ENCODE measurements at places on chromosomes 5 and 9.

DNA sequence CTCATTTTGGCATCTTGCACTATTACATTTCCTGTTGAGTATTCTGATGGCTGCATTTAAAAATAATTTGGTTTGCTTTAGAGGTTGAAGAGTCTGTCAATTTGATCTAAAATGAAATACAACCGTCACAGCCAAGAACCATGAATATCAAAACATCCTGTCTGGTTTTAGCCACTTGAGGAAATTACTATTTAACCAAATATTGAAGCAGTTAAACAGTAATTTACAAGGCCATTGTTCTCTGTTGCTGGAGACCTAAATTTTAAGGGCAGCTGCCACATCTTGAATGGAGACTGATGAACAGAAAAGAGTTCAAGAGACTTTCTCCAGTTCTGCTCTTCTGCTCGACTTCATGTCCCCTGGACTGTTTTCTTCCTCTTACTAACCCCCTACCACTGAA is 549.4 kb downstream of the LRRC70 start:
- no peak for DNase-seq

DNA sequence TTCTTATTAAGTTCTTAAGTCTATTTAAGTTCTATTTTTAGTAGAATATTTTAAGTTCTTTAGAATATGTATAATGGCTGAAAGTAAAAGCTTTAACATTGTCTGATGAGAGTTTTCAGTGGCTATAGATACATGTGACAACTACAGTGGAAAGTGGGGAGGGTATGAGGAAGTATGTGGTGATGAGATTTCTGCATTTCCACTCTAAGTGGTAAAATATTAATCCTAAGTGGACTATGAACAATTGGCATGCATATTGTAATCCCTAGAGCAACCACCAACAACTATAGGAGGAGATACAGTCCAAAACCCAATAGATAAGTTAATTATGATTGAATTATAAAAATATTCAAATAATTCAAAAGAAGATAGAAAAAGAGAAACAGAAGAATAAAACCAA is 183.6 kb downstream of the GADD45G start:
- DNase-seq, result no peak

GRCh38 chr5:133552925-133553525 is 59.3 kb downstream of the FSTL4 start:
- DNase-seq, result no peak

DNA sequence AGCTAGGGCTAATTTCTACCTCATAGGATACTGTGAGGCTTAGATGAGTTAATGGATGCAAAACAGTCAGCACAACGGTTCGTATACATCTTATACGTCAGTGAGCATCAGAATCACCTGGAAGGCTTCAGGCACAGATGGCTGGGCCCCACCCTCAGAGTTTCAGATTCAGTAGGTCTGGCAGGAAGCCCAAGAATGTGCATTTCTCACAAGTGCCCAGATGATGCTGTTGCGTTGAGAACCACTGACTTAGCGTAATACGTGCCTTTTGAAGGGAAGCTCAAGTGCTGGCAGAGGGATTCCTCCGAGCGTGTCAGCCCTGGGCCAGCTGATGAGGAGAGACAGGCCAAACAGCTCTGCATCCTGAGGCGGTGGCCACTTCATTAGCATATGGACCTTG is 117.1 kb upstream of the WWC1 start:
- DNase-seq, result peak; percentile 25

GRCh38 chr9:97529363-97530076 is 28.1 kb downstream of the TMOD1 start:
- peak; percentile 63 for DNase-seq

DNA sequence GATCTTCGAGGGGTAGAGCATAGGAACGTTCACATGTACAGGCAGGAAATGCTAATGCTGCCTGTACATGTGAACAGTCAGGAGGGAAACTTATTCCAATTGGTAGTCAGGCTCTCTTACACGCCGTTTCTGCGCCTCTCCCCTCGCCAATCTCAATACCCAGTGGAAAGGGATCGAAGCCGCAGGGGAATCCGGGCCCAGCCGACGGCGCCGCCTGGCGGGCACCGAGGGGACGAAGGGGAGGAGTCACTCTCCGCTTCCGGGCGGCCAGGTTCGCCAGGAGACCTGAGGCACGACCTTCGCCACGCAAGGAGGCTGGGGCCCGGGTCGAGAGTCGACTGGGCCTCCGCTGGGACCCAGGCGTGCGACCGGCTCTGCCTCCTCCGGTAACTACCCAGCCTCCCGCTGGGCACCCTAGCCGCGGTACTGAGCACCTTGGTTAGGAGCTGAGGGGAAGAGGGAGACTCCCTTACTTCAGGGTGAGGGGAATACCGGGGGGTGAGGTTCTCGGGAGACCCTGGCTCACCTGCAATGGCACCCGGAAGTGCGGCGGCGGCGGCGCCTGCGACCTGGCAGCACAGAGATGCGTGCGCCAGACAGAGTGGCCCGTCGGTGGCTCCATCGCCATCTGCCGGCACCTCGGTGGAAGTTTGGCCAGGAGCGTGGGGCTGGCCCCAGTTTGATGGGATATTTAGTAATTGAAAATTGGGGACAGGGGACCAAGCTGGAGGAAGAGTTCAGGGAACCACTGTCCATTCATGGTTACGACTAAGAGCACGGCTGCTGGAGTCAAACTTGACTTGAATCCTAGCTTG is at the start of gene PIGO:
TSS of gene PIGO (minus strand) at position 557 of the 815 bp plus-strand sequence. CDS start 1,026 bp downstream, outside the sequence.
- DNase-seq, result no peak

DNA sequence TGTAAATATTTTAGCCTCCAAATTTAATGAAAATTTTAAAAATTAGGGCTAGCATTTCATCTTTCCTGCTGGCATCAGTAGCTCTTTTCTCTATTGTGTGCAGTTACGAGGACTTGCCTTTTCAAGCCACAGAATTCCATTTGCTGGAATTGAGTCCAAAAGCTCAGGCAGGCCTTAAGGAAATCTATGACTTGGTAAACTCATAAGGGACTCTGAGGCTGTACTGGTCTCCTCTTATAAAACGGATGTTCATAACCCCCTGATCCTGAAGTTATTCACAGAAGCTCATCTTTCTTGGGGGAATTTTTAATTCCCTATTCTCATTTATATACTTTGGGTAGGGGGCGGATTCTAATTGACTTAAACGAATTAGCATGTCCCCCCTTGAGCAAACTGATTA is 23.4 kb downstream of the ANKRA2 start:
- DNase-seq, result no peak

DNA sequence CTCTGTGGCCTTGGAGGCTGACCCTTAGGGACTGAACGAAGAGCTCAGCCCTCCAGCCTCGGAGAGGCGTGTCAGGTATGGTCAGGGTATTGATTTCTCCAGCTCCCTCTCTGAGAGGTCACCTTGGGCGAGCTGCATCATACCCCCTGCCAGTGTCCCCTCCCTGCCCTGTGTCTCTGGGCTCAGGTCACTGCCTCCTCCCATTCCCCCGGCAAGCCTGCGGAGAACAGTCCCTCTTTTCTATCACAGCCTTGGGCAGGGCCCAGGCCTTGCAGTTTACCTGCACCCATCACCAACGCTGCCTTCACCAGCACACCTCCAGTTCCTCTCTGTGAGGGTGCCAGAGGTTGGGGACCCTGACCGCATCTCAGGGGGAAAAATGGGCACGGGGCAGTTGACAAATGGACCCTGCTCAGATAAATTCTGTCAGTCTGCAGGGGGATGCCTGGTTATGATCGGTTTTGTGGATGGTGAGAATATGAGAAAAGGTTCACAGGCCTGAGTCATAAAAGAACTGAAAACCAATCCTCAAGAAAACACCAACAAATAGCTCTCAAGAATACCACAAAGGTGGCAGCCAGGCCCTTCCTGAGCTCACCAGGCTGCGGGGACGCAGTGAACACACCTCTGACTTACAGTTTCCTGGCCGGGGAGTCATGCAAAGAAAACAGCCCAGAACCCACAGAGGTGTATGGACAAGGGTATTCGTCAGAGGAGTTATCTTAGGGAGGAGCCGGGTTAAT is 24.7 kb upstream of the RXRA start:
- DNase-seq, result peak; percentile 15

GRCh38 chr9:75487856-75488718 is 399.8 kb downstream of the OSTF1 start:
- DNase-seq, result no peak

DNA sequence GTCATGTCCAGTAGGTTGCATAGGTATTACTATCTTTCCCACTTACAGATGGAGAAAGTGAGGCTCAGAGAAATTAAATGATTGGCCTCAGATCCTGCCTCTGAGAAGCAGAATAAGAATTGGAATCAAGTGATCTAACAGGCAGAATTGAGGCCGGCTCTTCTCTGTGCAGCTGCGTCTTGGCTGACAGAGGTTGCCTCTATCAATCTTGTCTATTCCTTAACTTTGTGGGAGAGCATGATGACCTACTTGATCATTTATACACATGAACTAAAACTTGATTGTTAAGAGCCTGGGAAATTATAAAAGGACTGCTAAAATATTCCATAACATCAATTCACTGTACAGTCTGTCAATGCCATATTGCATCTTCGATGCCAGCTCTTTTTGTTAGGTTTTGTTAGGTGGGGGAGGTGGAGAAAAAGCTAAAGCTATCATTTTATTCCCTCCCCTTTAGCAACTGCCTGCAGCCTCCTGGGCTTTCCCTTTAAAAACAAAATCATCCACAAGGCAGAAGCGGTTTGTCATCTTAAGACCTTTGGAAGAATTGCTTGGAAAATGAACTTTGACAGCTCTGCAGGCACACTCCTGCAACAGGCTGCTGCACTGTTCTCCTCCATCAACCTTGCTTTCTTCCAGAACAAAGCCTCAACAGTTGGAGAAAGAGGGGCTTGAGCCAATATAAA is 247.4 kb downstream of the SMARCA2 start:
- no peak for DNase-seq

Data from GM12864 (cell line).